ENCODE measurements at places on chromosomes 2 and 18. TPM values are rescaled to one million over a fixed set of nuclear protein-coding genes. Genes with fewer than 3 reads are reported as not detected.

DNA sequence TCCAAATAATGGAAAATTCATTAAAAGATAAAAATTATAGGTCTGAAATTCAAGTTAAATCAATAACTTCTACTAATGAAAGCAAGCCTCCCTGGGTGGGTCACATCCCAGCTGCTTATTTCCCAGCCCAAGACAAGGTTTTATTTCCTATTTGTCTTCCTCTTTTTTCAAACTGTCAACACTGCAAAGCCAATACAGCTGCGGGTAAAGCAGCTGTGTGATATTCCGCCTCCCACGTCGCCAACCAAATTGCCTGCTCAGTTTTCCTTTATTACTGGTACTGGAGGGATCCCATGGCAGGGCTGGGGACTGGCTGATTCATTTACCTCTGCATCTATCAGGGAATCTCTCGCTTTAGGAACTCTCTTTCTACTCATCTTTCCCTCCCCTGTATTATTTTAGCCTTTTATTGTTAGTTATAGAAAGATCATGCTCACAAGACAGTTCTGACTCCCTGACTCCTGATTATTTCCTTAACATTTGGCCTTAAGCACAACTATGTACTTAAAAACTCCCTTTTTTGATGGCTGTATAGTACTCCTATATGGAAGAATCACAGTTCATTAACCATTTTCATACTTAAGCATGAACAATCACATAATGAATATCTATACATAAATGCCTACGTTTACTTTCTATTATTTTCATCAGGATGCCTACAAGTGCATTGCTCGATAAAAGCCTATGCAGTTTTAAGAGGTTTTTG is 253.1 kb downstream of the CDCA7 start:
- H3K27ac ChIP-seq: no peak overlapping the region
- no peak overlapping the region for H3K4me3 ChIP-seq
- H3K4me1 ChIP-seq: no peaks in the 10 kb centered on the region
- H3K36me3 ChIP-seq: no peaks in the 10 kb centered on the region
- DNase-seq: no peak

GRCh38 chr2:238256594-238257104 is 16.8 kb upstream of the HES6 start:
- no peaks in the 10 kb centered on the region for H3K4me1 ChIP-seq
- no peak overlapping the region for H3K4me3 ChIP-seq
- H3K27ac ChIP-seq: no peak overlapping the region
- H3K36me3 ChIP-seq: peaks cover 3% of the 10 kb centered on the region
- no peaks in the 10 kb centered on the region for H3K27me3 ChIP-seq
- DNase-seq: peak; percentile 63

Gene NETO1
- not detected for total RNA-seq

Gene CDH19
- total RNA-seq: not detected

GRCh38 chr2:144475044-144475443 is 44.9 kb downstream of the ZEB2 start:
- peaks cover 3% of the 10 kb centered on the region for H3K4me1 ChIP-seq
- no peaks in the 10 kb centered on the region for H3K27me3 ChIP-seq
- H3K36me3 ChIP-seq: no peaks in the 10 kb centered on the region
- H3K4me3 ChIP-seq: no peak overlapping the region
- no peak overlapping the region for H3K27ac ChIP-seq
- DNase-seq: no peak

DNA sequence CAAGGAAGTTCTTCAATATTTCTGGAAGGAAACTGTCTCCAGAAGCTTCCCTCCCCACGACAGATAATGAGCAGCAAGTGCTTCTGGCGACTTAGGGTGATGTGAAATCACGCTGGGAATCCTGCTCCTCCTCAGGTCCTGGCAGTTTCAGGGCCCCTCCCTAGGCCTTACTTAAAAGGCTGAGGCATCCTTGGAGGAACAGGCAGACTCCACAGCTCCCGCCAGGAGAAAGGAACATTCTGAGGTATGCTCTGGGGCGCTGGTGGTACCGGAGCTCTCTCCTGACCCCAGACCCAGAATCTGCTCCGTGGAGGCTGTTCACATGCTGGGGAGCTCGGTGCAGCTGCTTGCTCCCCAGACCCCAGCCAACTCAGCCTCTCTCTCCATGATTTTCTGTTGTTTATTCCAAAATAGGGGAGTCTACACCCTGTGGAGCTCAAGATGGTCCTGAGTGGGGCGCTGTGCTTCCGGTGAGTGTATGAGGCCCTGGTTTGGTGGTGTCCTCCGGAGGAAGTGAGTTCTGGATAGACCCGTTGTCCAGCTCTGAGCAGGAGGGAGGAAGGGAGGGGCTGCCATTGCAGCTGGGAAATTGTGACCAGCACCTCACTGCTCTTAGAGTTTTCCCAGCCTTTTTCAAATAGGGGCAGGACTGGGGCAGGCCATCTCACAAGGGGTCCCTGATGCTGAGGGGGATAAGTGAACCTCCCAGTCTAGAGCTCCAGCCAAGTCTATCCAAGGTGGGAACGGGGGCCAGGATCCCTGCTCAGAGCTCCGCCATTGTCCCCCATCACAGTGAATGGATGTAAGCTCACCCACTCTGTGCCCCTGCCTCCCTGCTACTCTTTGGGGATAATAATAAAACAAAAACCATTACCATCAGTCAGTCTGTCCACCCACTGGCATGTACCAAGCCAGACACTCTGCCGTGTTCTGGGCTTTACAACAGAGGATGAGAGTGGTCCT is at the start of gene IL36RN:
Gene IL36RN (plus strand): TSS at position 201 of the 963 bp plus-strand sequence. CDS start 241 bp downstream, at position 442.
- no peaks in the 10 kb centered on the region for H3K4me1 ChIP-seq
- H3K4me3 ChIP-seq: no peak within 1 kb of the TSS
- H3K27me3 ChIP-seq: peaks cover 3% of the 10 kb centered on the region

DNA sequence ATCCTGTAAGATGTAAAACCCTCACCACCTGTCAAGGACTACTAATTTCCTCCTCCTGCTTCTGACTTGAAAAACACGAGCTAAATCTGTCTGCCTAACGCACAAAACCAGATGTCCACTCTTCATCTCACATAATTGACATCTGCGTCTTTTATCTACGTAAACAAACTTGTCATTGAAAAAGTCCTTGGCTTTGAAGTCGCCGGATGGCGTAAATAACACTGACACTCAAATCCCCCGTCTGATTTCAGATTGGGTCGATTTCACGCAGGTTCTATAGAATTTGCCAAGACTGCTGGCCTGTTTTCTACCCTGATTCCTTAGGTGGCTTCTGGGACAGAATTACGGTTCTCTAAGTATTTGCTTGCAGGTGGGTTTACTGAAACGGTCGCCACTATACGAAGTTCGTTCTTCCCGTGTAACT is 539 bp upstream of the MOB4 start:
- no peaks in the 10 kb centered on the region for H3K27me3 ChIP-seq
- H3K27ac ChIP-seq: peak overlapping the region; percentile 85
- H3K36me3 ChIP-seq: peaks cover 12% of the 10 kb centered on the region
- peak overlapping the region; percentile 91 for H3K4me3 ChIP-seq
- DNase-seq: no peak
- peaks cover 18% of the 10 kb centered on the region for H3K4me1 ChIP-seq

Gene DNER
- not detected for total RNA-seq

GRCh38 chr2:203444738-203445137 is 90.4 kb downstream of the RAPH1 start:
- H3K36me3 ChIP-seq: no peaks in the 10 kb centered on the region
- peaks cover 10% of the 10 kb centered on the region for H3K4me1 ChIP-seq
- no peak overlapping the region for H3K4me3 ChIP-seq
- DNase-seq: no peak
- no peaks in the 10 kb centered on the region for H3K27me3 ChIP-seq

Gene HSBP1L1
- total RNA-seq: 14.0 TPM

Gene MC2R
- total RNA-seq: not detected

GRCh38 chr2:60297296-60298005 is 256.0 kb downstream of the BCL11A start:
- no peaks in the 10 kb centered on the region for H3K36me3 ChIP-seq
- H3K27ac ChIP-seq: no peak overlapping the region
- no peaks in the 10 kb centered on the region for H3K4me1 ChIP-seq
- H3K4me3 ChIP-seq: no peak overlapping the region
- peaks cover 4% of the 10 kb centered on the region for H3K27me3 ChIP-seq

Gene GPR35
- total RNA-seq: 19.2 TPM

GRCh38 chr2:109457794-109458193 is 156.0 kb downstream of the SEPTIN10 start:
- no peaks in the 10 kb centered on the region for H3K27me3 ChIP-seq
- H3K36me3 ChIP-seq: no peaks in the 10 kb centered on the region
- no peak overlapping the region for H3K27ac ChIP-seq
- H3K4me3 ChIP-seq: no peak overlapping the region
- no peaks in the 10 kb centered on the region for H3K4me1 ChIP-seq
- DNase-seq: no peak

DNA sequence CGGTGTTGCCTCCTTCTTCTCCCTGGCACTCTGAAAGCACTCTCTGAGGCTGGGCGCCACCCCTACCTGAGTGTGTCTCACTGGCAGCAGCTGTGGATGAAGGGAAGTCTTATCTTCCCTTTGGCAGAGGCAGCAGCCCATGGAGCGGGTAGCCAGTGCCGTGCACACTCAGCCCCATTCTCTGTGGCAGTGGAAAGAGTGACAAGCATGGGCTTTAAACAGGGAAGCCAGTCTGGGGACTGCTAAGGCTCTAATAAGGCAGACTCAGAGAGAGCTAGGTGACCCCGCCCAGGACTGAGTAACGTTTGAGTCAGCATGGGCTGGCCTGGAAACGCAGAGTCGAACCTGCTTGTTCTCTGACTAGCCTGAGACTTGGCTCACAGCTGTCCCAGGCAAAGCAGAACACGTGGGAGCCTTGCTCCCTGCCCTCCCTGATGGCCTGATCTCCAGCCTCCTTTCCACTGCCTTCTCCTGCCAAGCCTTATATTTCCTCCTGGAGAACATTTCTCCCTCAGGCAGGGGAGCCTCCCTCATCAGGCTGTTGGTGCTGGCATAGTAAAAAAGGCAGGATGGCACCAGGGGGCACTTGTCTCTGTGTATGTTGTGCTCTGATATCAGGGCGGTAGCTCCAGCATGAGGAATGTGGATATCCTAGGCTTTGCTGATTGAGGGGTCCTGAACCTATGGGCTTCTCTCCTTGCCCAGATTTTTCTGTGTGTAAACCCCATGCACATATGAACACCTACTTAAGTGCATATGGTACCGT is 93.9 kb upstream of the LGALSL start:
- peaks cover 28% of the 10 kb centered on the region for H3K27me3 ChIP-seq
- H3K36me3 ChIP-seq: no peaks in the 10 kb centered on the region
- H3K4me3 ChIP-seq: no peak overlapping the region
- peaks cover 3% of the 10 kb centered on the region for H3K4me1 ChIP-seq

GRCh38 chr18:4888251-4889040 is 308.6 kb downstream of the AKAIN1 start:
- no peaks in the 10 kb centered on the region for H3K36me3 ChIP-seq
- no peak for DNase-seq
- H3K4me1 ChIP-seq: no peaks in the 10 kb centered on the region
- H3K4me3 ChIP-seq: no peak overlapping the region
- no peak overlapping the region for H3K27ac ChIP-seq

DNA sequence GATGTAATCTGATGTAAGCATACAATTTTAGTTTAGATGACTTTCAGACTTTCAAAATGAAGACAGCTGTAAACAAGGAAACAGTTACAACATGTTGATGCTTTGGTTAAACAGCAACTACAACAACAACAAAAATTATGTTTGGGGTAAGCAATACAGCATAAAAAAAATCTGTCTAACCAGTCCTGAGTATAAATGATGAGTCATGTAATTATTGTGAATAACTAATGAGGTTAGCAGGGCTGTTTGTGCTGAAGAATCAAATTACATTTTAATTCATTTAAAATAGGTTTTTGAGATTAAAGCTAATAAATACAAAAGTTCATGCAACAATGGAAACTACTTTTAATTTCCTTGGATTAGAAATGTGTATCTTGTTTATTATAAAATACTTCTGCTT is 266.9 kb downstream of the LRP1B start:
- DNase-seq: no peak
- no peak overlapping the region for H3K4me3 ChIP-seq
- no peaks in the 10 kb centered on the region for H3K27me3 ChIP-seq
- no peak overlapping the region for H3K27ac ChIP-seq
- no peaks in the 10 kb centered on the region for H3K36me3 ChIP-seq

DNA sequence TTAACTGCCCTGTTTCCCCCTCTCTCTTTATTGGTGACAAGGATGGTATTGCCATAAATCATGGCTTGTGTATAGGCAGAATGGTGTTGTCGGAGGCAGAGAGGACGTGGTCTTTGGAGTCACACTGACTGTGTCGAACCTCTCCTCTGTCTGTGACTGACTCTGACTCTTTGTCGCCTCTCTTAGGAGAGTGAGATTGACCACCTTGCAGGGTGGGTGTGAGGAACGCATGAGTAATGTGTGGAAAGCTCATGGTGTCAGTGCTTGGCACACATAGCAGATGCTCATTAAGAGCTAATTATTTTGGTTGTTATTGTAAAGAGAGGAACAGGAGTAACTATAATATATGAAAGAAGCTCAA is 145.6 kb downstream of the TTC27 start:
- no peak overlapping the region for H3K4me3 ChIP-seq
- H3K4me1 ChIP-seq: peaks cover 3% of the 10 kb centered on the region
- DNase-seq: no peak
- peaks cover 7% of the 10 kb centered on the region for H3K36me3 ChIP-seq
- no peak overlapping the region for H3K27ac ChIP-seq

- H3K27ac ChIP-seq: no peak overlapping the region
- H3K4me1 ChIP-seq: peaks cover 4% of the 10 kb centered on the region
- no peak for DNase-seq
- peaks cover 2% of the 10 kb centered on the region for H3K36me3 ChIP-seq
Measured at GRCh38 chr2:10873790-10874437, 37.8 kb upstream of the KCNF1 start.

Gene ANKRD23
- total RNA-seq: 16.5 TPM

GRCh38 chr2:39265315-39265714 is 21.5 kb upstream of the CDKL4 start:
- peak overlapping the region; percentile 69 for H3K27ac ChIP-seq
- DNase-seq: no peak
- H3K4me3 ChIP-seq: peak overlapping the region; percentile 21
- peaks cover 22% of the 10 kb centered on the region for H3K4me1 ChIP-seq
- H3K36me3 ChIP-seq: peaks cover 16% of the 10 kb centered on the region
- no peaks in the 10 kb centered on the region for H3K27me3 ChIP-seq

Gene ZC3H6
- total RNA-seq: 21.3 TPM

DNA sequence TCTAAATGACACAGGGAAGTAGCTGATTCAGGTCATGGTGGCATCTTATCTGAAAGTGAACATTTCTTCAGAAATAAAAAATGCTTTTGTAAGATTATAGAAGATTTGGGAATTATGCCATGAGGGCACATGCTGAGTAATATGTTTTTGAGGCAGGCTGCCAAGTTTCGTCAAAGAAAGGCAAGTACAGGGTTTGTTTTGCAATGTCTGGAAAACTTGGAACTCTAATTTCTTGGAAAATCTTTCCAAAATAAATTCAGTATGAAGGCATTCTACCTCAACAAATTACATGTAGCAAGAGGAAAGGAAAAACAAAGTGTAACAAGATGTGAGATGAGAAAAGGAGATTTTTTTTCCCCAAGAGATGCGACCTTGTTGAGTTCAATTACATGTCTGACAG is 167.7 kb downstream of the PLCL1 start:
- H3K4me3 ChIP-seq: no peak overlapping the region
- H3K27me3 ChIP-seq: no peaks in the 10 kb centered on the region
- no peaks in the 10 kb centered on the region for H3K36me3 ChIP-seq
- H3K4me1 ChIP-seq: no peaks in the 10 kb centered on the region
- DNase-seq: no peak

Gene COLEC12
- 0.11 TPM for total RNA-seq
